ENCODE measurements at places on chromosomes 13 and 19.

GRCh38 chr13:99035715-99036114 lies 57.9 kb upstream of the DOCK9 start:
- no peak for DNase-seq

GRCh38 chr19:15199661-15200552 lies 888 bp downstream of the NOTCH3 start:
- DNase-seq, result no peak

DNA sequence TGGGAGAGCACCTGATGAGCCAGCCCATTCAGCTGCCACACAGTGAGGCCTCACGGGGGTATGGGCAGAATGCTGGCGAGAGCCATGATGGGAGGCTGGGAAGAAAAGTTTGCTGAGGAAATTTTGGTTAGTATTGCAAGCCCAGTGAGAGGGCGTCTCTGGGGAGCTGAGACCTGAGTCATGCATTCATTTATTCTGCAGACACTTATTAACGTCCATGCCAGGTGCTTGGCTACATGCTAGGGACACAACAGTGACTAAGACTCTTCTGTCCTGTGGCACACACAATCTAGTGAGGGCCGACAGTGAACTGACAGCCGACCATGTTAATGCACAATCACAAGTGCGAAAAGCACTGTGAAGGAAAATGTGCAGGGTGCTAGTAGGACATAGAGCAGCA lies 27.2 kb downstream of the WDR62 start:
- no peak for DNase-seq

- no peak for DNase-seq
These were observed 39.1 kb downstream of the SLC7A9 start for GRCh38 chr19:32830231-32831014.

DNA sequence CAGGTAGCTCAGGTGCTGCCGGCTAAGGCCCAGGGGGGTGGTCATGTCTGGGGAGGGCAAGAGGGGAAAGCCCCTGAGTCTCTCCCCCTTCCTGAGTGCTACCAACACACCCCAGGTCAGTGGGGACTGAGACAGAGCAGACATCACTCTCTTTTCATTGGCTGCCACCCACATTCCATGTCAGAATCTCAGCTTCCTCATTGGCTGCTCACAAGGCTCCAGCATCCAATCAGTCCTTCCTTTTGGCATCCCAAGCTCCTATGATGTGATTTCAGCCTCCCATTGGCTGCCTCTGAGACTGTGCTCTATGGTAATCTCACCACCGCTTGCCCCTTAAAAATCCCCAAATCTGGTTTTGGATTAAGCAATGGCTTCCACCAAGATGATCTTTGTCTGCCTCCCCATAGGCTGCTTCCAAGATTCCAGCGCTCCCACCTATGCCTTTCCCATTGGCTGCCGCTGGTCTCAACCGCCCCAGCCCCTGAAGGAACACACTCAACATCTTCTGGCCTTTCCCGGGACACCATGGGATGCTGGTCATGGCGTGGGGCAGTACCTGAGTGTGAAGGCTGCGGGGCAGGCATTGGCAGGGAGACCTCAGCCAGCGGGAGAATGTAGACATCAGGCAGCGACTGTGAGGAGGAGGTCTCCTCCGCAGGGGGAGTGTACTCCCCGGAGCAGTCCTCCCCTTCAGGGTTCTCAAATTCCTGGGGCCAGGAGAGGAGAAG lies 2.0 kb downstream of the LMTK3 start:
- DNase-seq, result no peak

- DNase-seq, result no peak
These were observed 98.1 kb upstream of the IRS2 start for GRCh38 chr13:109884462-109884861.

- no peak for DNase-seq
These were observed 21.4 kb downstream of the NUFIP1 start for GRCh38 chr13:44967704-44968433.

GRCh38 chr19:1472231-1473084 lies 6.6 kb downstream of the C19orf25 start:
- no peak for DNase-seq

- DNase-seq, result no peak
These were observed 12.2 kb downstream of the GPR183 start for GRCh38 chr13:99294958-99295357.

Data from naive B cell (primary cell).